ENCODE measurements at places on chromosomes 16 and 17.

DNA sequence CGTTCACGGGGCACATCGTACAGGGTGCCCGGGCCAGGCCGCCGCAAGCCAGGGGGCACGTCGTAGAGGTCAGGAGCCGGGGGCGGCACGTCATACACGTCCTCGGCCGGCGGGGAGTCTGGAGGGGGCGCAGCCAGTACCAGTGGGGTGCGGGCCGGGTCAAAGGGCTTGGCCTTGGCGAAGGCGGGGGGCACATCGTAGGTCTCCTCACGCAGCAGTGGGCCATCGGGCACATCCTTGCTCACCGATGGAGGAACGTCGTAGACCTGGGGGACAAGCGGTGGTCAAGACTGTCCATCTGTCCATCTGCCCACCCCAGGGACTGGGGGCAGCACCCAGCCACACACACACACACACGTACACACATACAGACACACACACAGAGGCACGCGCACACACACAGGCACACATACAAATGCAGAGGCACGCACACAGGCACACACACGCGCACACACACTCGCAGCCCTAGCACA, 15.7 kb downstream of the BCAR1 start:
- DNase-seq = no peak

DNA sequence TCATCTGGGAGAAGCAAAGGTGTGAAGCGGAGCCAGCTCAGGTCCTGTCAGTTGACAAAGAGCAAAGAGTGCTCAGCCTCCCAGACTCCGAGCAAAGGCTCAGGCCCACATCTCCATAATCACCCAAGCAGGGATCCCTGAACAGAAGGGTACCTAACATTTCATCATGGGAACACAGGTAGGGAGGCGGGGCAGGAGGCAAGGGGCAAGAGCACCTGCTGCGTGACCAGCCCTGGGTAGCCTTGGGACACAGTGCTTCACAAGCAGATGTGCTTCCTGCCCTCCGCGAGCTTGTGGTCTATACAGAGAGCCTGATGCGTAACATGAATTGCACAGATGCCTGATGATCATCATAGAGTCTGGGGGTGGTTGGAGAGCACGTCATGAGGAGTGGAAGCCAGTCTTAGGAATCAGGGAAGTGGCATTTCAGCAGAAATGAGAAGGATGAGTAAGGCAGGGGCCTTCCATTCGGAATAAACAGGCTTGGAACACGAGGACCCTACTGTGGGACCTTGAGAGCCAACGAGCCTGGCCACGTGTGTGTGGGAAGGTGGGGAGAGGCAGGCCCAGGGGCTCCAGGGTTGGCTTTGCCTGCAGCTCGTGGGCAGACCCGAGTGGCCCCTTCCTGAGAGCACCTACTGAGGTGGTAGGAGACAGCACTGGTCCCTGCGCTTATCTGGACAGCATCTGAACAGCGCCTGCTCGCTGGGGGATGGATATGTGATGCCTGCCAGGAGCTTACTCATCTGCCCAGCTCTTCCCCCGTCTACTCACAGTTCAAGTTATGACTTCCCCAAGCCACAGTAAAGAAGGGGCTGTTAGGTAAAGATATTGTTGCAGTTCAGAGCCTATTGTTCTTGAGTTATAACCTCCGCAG, 125.8 kb downstream of the CCDC182 start:
- DNase-seq = no peak

DNA sequence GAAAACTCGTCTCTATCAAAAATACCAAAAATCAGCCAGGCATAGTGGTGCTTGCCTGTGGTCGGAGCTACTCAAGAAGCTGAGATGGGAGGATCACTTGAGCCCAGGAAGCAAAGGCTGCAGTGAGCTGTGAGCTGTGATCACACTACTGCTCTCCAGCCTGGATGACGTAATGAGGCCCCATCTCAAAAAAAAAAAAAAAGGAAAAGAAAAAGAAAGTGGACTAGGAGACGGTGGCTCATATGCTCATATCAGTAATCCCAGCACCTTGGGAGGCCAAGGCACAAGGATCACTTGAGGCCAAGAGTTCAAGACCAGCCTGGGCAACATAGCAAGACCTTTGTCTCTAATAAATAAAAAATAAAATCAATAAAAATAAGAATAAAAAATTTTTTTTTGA, 8.8 kb upstream of the SUMO2 start:
- peak; percentile 45 for DNase-seq

GRCh38 chr17:50830994-50831393, 4.4 kb upstream of the WFIKKN2 start:
- DNase-seq = no peak

DNA sequence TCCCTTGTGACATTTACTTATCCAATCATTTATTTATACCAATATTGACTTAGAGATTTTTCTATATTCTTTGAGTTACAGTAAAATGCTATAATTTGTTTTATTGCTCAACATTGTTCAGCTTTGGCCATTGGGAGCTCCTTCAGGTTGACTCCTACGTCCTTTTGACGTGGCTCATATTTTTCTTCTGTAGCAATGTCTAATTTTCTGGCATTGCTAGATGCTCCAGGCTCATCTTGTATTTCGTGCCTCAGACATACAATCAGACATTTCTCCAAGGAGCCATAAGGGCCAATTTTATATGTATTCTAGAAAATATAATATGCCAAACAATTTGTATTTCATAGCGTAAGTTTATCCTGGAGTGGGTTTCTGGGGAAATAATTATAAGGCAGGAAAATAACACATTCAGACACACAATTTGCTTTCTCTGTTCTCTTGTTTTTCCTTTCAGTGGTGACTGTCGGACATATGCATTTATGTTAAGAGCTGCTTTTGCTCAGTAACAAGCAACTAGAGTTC, 355.1 kb upstream of the MON1B start:
- DNase-seq = no peak

DNA sequence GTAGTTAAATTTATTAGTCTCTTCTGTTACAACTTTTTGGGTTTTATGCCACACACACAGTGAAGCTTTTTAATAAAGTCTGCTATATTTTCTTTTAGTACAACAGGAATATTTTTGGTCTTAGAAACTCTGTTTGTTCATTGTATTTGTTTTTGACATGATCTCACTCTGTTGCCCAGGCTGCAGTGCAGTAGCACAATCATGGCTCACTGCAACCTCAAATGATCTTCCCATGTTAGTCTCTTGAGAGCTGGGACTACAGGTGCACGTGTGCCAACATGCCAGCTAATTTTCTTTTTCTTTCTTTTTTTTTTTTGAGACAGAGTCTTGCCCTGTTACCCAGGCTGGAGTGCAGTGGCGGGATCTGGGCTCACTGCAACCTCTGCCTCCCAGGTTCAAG, 27.1 kb downstream of the PPM1D start:
- no peak for DNase-seq

DNA sequence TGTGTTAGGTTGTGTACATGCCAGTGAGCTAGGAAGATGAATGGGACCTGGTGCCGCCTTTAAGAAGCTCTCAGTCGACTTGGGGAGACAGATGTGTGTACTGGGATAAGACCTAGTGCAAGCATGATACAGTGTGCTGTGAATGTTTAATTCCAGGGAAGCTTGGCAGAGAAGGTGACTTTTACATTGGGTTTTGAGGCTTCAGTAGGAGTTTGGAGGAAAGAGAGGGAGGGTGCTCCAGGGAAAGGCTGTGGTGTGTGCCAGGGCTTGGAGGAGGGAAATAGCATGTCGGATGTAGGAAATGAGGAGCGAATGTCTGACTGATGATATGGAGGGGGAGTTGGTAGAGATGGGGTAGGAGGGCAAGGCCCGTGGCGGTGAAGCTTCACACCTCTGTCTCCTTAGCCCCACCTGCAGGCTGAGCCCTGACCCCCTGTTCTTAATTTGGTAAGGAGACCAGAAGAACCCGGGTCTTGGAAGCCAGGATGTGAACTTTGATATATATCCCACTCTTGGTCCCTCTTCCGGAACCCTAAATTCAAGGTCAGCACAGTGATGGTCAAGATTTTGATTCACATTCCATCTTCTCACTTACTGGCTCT, 76.6 kb downstream of the PLCG2 start:
- DNase-seq = no peak

DNA sequence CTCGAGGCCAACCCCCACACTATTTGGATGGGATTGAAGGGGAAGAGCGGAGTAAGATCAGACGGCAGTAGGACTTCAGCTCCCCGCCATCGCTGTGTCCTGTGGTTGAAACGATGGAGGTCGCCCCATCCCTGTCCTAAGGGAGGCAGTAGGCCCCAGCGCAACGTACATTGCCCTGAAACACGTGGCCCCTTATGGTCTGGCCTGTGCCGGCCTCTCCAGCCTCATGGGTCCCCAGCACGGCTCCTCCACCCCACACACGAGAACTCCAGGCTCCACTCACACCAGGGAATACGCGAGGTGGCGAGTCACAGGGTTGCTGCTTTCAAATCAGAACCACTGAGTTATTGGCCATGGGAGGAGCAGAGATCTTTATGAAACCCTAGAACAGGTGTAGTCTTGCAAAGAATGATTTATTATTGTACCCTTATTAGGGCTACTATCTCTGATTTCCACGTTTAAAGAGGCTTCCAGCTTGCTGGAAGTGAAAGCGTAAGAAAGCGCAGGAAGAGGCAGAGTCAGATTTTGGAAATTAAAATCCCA, 669 bp upstream of the DCTPP1 start:
- DNase-seq = no peak

GRCh38 chr16:46922239-46922638, 38.1 kb downstream of the GPT2 start:
- DNase-seq = no peak

DNA sequence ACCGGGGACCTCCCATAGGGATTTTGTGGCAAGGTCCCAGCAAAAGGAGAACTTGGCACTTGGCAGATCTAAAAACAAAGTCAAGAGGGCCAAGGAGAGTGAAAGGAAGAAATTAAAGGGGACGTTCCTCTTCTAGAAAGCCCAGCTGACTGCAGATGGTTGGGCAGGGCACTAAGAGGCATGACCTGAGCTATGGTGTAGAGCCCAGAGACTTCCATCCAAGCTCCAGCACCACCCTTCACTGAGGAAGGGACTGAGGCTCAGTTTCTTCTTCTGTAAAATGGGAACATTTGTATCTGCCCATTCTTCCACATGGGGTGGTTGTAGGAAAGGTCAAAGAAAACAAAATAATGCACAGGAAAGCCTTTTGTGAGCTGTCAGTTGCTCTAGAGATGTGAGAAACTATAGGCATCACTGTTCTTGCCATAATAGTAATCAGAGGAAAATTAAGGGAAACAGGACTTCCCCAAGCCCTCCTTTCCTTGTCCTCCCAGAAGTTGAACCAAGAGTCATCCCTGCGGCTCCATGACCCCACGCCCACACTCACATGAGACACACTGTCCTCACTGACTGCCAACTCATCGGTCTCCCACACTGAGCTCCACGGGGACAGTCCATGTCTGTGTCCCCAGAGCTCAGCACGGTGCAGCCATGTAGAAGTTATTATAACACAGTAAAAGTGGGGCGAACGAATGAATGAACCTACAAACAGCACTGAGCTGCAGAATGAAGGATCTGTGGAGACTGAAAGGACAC, 10.4 kb downstream of the CD300LF start:
- no peak for DNase-seq

DNA sequence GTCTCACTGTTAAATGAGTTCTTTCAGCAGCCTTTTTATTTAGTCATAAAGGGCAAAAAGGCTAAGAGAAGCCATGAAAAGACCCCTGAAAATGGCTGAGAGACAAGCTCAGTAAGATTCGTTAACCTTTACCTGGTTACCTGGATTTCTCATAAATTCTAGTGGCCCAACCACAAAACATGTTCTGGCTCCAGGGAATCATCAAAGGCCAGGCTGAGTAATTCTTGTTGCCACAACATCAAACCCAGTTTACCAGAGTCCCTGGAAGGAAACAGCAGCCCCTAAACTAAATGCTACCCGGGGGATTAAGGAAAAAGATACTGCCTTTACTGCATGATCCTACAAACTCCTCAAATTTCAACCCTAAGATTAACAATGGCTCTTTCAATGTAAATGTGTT, 15.8 kb downstream of the CYTH1 start:
- no peak for DNase-seq

DNA sequence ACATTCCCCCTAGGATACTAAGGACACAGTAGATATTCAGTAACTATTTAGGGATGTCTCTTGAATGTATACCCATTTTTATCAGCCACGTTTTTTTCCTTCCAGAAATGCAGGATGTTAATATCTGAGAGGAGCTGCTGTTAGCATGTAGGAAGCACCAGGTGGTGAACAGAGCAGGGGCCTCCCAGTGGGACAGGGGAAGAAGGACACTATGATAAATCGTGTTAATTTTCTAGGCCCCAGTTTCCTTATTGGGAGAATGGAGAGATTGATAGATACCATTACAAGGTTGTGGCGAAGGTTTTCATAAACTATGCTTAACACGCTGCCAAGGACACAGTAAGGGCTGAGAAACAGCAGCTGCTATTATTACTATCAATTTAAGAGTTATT, 45.4 kb downstream of the PRSS54 start:
- DNase-seq = no peak

DNA sequence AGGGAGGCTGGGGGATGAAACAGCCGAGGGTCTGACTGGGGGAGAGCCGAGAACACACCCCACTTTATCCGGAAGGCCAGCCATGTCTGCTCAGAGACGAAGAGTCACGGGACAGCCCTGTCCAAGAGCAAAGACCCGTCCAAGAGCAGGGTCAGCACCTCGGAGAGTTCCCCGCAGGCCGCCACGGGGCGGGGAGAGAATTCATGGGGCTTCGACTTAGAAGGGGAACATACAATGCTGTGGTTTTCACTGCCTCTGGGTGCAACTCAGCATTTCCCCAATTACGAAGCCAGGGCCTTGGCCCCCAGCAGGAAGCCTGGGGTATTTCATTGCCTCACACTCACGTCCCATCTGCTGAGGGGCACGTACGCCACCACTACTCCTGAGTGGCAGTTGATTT, 59.3 kb downstream of the JPH3 start:
- DNase-seq = peak; percentile 97

- peak; percentile 12 for DNase-seq
Measured at GRCh38 chr16:49596068-49596467, 222.5 kb downstream of the C16orf78 start.

- no peak for DNase-seq
Measured at GRCh38 chr16:64352246-64352645, 769.6 kb downstream of the CDH11 start.

DNA sequence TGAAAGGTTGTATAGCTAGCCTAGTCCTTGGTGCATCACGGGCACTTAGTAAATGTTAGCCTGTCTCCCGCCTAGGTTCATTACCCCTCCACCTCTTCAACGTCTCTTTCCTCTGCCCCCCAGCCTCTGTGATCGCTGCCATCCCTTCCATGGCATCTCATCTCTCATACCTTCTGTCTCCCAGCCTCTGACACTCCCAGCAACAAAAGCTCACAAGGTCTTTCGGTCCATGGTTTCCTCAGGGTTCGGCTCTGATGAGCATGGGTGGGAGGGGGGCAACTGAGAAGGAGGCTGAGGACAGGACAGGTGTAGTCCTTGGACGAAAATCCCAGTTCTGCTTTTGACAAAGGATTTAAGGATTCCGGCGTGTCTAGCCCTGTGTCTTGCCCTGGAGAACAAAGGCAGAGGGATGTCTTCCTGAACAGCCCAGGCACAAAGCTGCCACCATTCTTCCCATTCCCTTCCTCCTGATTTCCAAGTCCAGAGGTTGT, 16.7 kb downstream of the CCR7 start:
- no peak for DNase-seq

- no peak for DNase-seq
Measured at GRCh38 chr17:75507733-75508719, 7.3 kb downstream of the CASKIN2 start.

- peak; percentile 75 for DNase-seq
Measured at GRCh38 chr17:79836972-79837887, 2.0 kb downstream of the CBX4 start.

All from KBM-7 (cell line).